Neural progenitor cell (in vitro differentiated cells): ENCODE measurements at places on chromosomes 3 and 15. TPM values are rescaled to one million over a fixed set of nuclear protein-coding genes. Genes with fewer than 3 reads are reported as not detected.

GRCh38 chr15:53917109-53917508 is 61.1 kb upstream of the UNC13C start:
- no peak overlapping the region for H3K4me3 ChIP-seq
- no peak for DNase-seq
- H3K4me1 ChIP-seq, result no peaks in the 10 kb centered on the region
- H3K27me3 ChIP-seq, result no peaks in the 10 kb centered on the region
- no peaks in the 10 kb centered on the region for H3K36me3 ChIP-seq
- H3K27ac ChIP-seq, result no peak overlapping the region

- H3K4me1 ChIP-seq, result no peaks in the 10 kb centered on the region
- DNase-seq, result no peak
- no peak overlapping the region for H3K4me3 ChIP-seq
- H3K36me3 ChIP-seq, result no peaks in the 10 kb centered on the region
- H3K27ac ChIP-seq, result no peak overlapping the region
These were observed 10.6 kb downstream of the TTC21A start for GRCh38 chr3:39118079-39118478.

- H3K27ac ChIP-seq, result no peak overlapping the region
- DNase-seq, result no peak
- no peaks in the 10 kb centered on the region for H3K27me3 ChIP-seq
- H3K4me3 ChIP-seq, result no peak overlapping the region
- H3K36me3 ChIP-seq, result no peaks in the 10 kb centered on the region
- no peaks in the 10 kb centered on the region for H3K4me1 ChIP-seq
These were observed 230.9 kb upstream of the CD96 start for GRCh38 chr3:111311126-111311525.

- no peaks in the 10 kb centered on the region for H3K27me3 ChIP-seq
- H3K4me1 ChIP-seq, result no peaks in the 10 kb centered on the region
- no peak overlapping the region for H3K4me3 ChIP-seq
- no peaks in the 10 kb centered on the region for H3K36me3 ChIP-seq
These were observed 29.7 kb downstream of the EPHB1 start for GRCh38 chr3:134824791-134825190.

DNA sequence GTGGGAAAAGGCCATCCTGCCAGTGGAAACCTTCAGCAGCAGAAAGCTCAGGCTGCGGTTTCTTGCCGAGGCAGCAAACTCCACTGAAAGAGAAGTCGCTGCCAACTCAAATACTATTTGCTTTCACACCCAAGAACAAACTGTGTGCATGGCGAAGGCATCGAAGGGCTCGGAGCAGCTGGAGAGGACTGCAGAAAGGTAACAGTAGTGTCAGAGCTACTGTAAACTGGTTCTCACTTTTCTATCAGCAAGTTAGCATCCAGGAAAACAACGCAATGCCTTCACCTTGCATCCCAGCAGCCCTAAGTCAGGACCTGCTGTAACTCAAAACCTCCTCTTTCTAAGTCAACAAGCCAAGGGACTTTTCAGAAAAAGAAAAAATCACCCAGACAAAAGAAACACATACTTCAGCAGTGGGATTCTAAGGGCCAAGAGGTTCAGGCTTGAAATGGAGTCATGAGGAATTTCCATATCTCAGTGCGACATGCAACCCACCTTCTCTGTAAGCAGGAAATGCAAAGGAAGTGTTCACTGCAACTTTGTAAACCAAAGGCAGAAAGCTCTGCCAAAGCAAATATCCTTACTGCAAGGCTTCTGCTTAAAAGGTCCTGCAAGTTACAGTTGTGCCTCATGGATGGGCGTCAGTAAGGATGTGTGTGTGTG is 193.5 kb downstream of the FOXP1 start:
- no peak overlapping the region for H3K27ac ChIP-seq
- no peak overlapping the region for H3K4me3 ChIP-seq
- peaks cover 18% of the 10 kb centered on the region for H3K4me1 ChIP-seq
- H3K36me3 ChIP-seq, result no peaks in the 10 kb centered on the region

- no peak for DNase-seq
- H3K36me3 ChIP-seq, result no peaks in the 10 kb centered on the region
- no peak overlapping the region for H3K4me3 ChIP-seq
These were observed 196.5 kb downstream of the KLF13 start for GRCh38 chr15:31523027-31523654.

The MRAS gene
- 11.2 and 17.2 TPM in 2 replicates for total RNA-seq

The LRTM1 gene
- not detected in 2 replicates for total RNA-seq

GRCh38 chr3:102063572-102063971 is 214.3 kb downstream of the NFKBIZ start:
- DNase-seq, result no peak
- no peaks in the 10 kb centered on the region for H3K36me3 ChIP-seq
- no peaks in the 10 kb centered on the region for H3K4me1 ChIP-seq
- no peak overlapping the region for H3K27ac ChIP-seq

- no peak overlapping the region for H3K27ac ChIP-seq
- DNase-seq, result no peak
- H3K27me3 ChIP-seq, result no peaks in the 10 kb centered on the region
These were observed 850.0 kb downstream of the EPHA3 start for GRCh38 chr3:89957451-89957850.

The LYZL4 gene
- not detected in 2 replicates for total RNA-seq

GRCh38 chr3:9226326-9226725 is 23.1 kb downstream of the SRGAP3 start:
- no peaks in the 10 kb centered on the region for H3K27me3 ChIP-seq
- no peak overlapping the region for H3K27ac ChIP-seq
- peaks cover 34% of the 10 kb centered on the region for H3K4me1 ChIP-seq
- H3K36me3 ChIP-seq, result no peaks in the 10 kb centered on the region

The SAMD7 gene
- not detected in 2 replicates for total RNA-seq

GRCh38 chr3:179046497-179047353 is 24.9 kb downstream of the ZMAT3 start:
- H3K27me3 ChIP-seq, result no peaks in the 10 kb centered on the region
- no peak overlapping the region for H3K27ac ChIP-seq
- no peaks in the 10 kb centered on the region for H3K36me3 ChIP-seq
- no peak overlapping the region for H3K4me3 ChIP-seq

DNA sequence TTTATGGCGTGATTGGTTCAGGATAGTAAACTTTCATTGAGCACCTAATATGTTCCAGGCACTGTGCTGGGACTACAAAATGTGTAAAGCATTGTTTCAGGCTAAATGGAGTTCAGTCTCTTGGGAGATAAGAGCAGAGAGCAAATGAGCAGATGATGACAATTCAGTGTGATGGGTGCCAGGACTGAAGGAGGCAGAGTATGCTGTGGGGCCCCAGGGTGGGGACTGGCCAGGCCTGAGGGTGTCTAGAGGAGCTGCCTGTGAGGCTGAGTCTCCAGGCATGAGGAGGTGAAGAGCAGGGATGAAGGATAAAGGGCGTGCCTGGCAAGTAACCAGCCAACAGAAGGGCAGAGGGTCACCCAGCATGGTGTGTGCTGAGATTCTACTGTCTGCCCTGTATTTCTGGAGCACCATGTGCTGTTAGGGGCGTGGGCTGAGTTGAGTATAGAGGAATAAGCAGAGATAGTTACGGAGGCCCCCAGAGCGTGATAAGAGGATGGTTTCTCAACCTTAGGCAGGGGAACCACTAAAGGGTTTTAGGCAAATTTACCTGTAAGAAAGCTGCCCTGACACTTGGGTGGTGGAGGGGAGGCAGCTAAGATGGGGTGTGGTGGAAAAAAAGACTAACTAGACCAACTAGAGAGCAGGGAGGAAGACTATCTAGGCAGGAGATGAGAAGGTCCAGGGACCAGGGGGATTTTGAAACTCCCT is 38.5 kb downstream of the EPHB1 start:
- no peak overlapping the region for H3K27ac ChIP-seq
- no peak for DNase-seq
- H3K27me3 ChIP-seq, result no peaks in the 10 kb centered on the region

DNA sequence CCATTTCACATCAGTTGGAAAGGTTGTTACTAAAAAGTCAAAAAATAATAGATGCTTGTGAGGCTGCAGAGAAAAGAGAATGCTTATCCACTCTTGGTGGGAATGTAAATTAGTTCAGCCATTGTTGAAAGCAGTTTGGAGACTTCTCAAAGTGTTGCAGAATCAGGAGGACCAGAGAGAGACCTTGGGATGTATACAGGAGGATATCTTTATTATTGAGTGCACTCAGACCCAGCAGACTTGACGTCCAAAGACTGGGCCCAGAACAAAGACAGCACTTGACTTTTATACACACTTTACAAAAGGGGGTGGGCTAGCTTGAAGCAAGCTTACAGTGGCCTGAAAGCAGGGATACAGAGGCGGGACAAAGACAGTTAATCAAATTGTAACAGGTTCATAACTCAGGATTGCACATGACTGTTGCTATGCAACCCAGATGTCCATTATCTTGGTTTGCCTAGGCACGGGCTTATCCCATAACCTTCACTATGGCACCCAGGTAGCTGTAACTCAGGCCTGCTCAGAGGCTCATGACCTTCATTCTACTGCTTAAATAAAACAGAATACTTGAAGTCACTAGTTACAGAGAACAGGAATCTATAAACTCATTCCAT is 127.7 kb downstream of the SPATA16 start:
- H3K27ac ChIP-seq, result no peak overlapping the region
- H3K27me3 ChIP-seq, result no peaks in the 10 kb centered on the region
- H3K36me3 ChIP-seq, result no peaks in the 10 kb centered on the region
- no peak overlapping the region for H3K4me3 ChIP-seq
- H3K4me1 ChIP-seq, result no peaks in the 10 kb centered on the region

The GUCA1C gene
- total RNA-seq, result not detected in 2 replicates

DNA sequence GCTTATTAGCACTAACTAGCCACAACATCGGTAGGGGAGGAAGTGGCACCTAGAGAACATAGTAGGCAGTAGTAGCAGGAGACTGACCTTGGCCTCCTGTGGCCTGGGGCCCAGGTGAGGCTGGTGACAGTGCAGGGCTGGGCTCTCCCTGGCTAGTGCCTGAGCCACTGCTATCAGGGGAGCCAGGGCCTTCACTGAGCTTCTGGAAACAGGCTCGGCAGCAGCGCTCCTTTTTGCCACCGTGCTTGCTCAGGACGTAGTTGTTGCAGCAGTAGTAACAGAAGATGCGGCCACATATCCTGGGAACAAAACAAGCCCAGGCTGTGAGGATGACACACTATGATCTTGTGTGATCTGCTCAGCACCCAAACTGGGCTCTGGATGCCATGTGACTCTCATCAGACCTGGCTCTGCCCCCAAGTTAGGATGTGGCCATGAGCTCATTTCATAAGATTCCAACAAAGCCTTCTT is 15.1 kb downstream of the CXCR6 start:
- H3K36me3 ChIP-seq, result peaks cover 11% of the 10 kb centered on the region
- H3K4me1 ChIP-seq, result no peaks in the 10 kb centered on the region
- DNase-seq, result no peak

GRCh38 chr3:154188846-154189245 is 67.7 kb downstream of the ARHGEF26 start:
- no peaks in the 10 kb centered on the region for H3K27me3 ChIP-seq
- H3K4me3 ChIP-seq, result no peak overlapping the region
- H3K27ac ChIP-seq, result no peak overlapping the region

The VIPR1 gene
- 1.4 and 2.9 TPM in 2 replicates for total RNA-seq

GRCh38 chr3:12875857-12876836 is 34.8 kb upstream of the RPL32 start:
- peaks cover 23% of the 10 kb centered on the region for H3K27me3 ChIP-seq
- no peaks in the 10 kb centered on the region for H3K36me3 ChIP-seq
- peak; percentile 97 for DNase-seq
- H3K27ac ChIP-seq, result no peak overlapping the region

GRCh38 chr3:150763841-150764483 is 993 bp upstream of the SIAH2 start:
- H3K36me3 ChIP-seq, result no peaks in the 10 kb centered on the region
- peak; percentile 73 for DNase-seq
- peak overlapping the region; percentile 58 for H3K4me3 ChIP-seq
- peaks cover 23% of the 10 kb centered on the region for H3K27me3 ChIP-seq

The MST1R gene
- 0.32 and 1.8 TPM in 2 replicates for total RNA-seq

GRCh38 chr15:58185439-58185838 is 47.3 kb downstream of the AQP9 start:
- no peak overlapping the region for H3K4me3 ChIP-seq
- no peak for DNase-seq
- no peaks in the 10 kb centered on the region for H3K4me1 ChIP-seq
- no peaks in the 10 kb centered on the region for H3K36me3 ChIP-seq

- no peak overlapping the region for H3K4me3 ChIP-seq
- H3K27ac ChIP-seq, result no peak overlapping the region
- no peak for DNase-seq
- H3K27me3 ChIP-seq, result no peaks in the 10 kb centered on the region
These were observed 713.5 kb upstream of the ARPP21 start for GRCh38 chr3:34925851-34926250.

GRCh38 chr3:106643684-106644161 is 733.5 kb upstream of the CCDC54 start:
- H3K4me3 ChIP-seq, result no peak overlapping the region
- no peaks in the 10 kb centered on the region for H3K27me3 ChIP-seq
- no peak overlapping the region for H3K27ac ChIP-seq
- no peak for DNase-seq

DNA sequence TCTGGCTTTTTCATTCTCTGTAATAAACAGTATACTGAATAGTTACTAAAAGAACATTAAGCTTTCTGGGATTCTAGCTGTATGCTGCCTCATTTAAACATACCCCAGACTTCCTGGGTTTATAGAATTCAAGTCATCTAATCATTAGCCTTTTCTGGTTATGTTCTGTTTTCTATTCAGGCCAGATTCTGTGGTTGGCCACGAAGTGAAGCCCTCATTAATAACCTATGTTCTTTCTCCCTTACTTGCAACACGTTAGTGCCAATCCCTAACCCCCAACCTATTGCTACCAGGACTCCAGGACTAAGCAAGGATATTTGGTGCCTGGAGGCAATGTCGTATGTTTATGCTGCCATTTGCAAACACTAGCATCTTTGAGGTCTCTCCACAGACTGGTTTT is 28.6 kb upstream of the MTMR10 start:
- DNase-seq, result no peak
- no peak overlapping the region for H3K4me3 ChIP-seq
